Astrocyte (in vitro differentiated cells and primary cell): ENCODE measurements at places on chromosomes 1 and 21. TPM values are rescaled to one million over a fixed set of nuclear protein-coding genes. Genes with fewer than 3 reads are reported as not detected.

DNA sequence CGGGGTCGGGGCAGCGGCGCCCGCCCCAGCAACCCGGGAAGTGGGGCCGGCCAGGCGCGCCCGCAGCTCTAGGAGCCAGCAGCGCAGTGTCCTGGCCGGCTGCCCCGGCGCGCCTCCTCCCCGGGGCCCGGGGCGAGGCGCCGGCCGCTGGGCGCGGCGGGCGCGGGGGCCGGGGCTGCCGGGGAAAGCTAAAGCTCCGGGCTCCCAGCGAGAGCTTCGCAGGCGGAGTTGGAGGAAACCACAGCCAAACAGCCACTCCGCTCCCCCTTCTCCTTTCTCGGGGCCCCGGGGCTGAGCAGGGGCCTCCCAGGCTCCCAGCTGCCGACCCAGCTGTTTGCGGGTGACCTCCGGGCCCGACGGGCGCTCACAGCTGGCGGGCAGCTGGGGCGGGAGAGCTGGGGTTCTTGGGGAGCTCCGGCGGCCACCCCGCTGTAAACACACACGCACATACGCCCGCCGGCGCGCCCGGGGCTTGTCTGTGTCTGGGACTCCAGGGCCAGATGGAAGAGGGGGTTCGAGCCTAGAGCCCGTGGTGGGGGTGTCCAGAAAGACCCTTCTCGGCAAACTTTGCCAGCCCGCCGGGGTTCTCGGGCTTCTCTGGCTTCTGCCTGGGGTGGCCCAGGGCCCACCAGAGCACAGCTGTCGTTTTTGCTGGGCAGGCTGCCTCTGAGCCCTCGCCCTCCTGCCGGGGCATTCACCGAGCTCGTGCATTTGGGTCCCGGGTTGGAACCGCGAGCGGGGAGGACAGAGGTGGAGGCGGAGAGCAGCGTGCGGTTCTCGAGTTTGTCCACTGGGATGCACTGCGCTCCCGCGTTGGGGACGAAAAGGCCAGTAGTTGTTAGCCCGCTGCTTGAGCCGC lies 1.5 kb downstream of the AJAP1 start:
- peak; percentile 38 for DNase-seq

Gene CFAP57
- total RNA-seq: 0.18 and 0.29 TPM in 2 replicates

DNA sequence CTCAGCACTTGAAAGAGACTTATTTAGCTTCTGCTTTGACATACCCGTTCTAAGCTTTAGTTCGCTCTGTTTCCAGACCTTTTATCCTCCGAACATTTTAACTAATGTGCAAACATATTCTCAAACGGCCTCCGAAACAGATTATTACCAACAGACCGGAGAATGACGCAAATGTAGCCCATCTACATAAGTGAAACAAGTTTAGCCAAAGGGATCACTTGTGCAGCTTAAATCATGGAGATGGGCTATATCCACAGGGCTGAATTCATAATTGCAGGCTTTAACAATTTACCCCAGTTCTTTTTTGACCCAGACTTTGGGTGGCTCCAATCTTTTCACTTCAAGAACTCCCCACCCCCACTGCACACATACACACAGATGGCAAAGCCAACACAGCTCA lies 119.7 kb downstream of the KCNH1 start:
- no peak for DNase-seq

Gene TATDN3
- total RNA-seq: 7.1 and 8.6 TPM in 2 replicates

Gene GPR161
- 16.5 and 21.9 TPM in 2 replicates for total RNA-seq

GRCh38 chr21:46003575-46004007 lies 22.0 kb downstream of the COL6A1 start:
- no peak for DNase-seq

DNA sequence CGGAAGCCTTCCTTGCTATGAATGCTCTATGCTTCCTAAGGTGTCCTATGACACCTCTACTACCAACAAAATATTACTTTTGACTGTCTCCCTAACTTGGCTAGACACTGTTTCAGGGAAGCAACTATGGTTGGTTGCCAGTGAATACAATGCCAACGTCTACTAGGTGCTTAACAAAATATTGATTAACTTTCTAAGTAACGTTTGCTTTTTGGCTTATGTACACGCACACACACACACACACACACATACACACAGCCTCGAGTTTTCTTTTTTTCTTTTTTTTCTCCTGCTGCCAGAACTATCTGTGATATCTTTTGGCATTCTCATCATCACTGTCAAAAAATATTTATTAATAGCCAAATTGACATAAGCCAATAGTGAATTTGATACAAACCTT lies 864.0 kb downstream of the PLA2G4A start:
- no peak for DNase-seq

DNA sequence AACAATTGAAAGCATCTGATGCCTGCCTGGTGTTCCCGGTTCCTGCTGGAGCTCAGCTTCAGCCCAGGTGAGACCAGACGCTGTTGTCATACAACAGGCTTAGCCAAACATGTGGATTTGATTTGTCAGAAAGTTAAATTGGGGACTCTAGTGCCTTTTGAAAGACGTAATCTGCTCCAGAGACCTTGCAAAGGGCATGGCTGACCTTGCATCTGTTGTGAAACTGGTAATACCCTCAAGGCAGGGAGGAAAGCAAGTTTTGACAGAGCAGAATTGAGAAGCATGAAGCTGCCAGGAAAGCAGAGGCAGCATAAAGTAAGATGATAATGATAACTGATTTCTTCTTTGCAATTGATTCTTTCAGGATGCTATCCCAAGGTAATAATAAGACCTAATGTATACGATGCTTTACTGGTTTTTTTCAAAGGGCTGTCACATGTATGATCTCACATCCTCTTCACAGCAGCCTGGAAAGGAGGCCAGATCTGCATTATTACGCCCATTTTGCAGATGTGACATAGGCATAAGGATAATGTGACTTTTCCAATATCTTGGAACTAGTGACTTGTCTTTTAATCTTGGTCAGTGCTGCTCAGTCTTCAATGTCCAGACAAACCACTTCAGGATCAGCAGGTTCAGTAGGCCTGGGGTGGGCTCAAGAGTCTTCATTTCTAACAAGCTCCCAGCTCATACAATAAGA lies 24.7 kb upstream of the CNN3 start:
- no peak for DNase-seq

- DNase-seq: no peak
These were observed 160.2 kb downstream of the VAV3 start for GRCh38 chr1:107804741-107805140.

Gene ATG4C
- total RNA-seq: 7.0 and 8.5 TPM in 2 replicates

Gene KCNJ15
- 1.8 and 2.2 TPM in 2 replicates for total RNA-seq

- DNase-seq: peak; percentile 86
These were observed 90.5 kb downstream of the GDAP2 start for GRCh38 chr1:117838911-117839310.

DNA sequence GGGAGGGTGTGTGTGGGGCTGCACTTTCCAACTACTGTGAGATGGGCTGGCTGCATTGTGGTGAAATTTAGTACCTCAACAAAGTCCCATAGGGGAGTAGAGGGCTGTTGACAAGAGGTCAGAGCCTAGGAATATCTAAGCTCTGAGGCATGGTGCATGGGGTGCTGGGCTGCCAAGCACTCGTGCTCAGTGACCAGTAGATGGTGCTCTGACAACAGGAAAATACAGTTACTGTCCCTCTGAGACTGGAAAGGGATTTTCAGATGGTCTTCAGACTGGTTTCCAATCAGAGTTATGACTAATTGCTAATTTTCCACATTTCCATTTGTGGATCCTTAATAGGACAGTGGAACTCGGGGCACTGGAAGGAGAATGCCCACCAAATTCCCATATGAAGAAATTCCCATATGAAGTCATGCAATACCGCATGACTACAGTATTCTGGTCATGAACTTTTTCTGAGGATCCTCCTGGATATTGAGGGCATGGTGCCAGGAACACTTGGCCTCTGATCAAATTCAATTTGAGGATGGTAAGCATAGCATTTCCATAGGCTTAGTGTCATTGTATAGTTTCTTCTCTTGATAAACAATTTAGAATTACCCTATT lies 4.1 kb upstream of the CACNA1E start:
- DNase-seq: peak; percentile 51

DNA sequence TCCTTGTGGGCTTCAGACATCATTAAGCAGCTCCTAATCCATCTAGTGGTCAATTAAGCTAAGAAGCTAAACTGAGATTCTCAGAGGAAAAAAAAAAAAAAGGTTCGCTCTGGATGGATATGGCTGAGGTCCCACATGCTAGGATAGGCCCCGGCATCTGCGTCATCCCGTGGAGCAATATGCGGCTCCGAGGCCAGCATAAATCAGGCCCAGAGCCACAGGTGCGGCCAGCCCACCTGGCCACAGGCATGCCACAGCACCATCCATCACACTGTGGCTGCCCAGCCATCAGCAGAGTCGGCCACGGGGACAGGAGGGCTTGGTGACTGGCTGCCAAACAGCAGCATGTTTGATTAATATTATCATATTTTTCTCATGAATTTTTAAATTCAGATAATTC lies 106.9 kb upstream of the TIAM1 start:
- DNase-seq: no peak

- DNase-seq: no peak
These were observed 382.8 kb downstream of the AMY1C start for GRCh38 chr1:104132382-104132973.

Gene GBP5
- 0.62 and 0.79 TPM in 2 replicates for total RNA-seq

Gene ST7L
- total RNA-seq: 14.8 and 14.9 TPM in 2 replicates

Gene OPRD1
- 0.79 and 1.2 TPM in 2 replicates for total RNA-seq

- DNase-seq: no peak
These were observed 138.8 kb downstream of the HHAT start for GRCh38 chr1:210467440-210468043.

Gene CYP4A11
- not detected in 2 replicates for total RNA-seq

- DNase-seq: peak; percentile 77
These were observed 247.3 kb downstream of the LTN1 start for GRCh38 chr21:28745131-28746016.

- DNase-seq: peak; percentile 44
These were observed 154.0 kb downstream of the VPS13D start for GRCh38 chr1:12383786-12384185.

DNA sequence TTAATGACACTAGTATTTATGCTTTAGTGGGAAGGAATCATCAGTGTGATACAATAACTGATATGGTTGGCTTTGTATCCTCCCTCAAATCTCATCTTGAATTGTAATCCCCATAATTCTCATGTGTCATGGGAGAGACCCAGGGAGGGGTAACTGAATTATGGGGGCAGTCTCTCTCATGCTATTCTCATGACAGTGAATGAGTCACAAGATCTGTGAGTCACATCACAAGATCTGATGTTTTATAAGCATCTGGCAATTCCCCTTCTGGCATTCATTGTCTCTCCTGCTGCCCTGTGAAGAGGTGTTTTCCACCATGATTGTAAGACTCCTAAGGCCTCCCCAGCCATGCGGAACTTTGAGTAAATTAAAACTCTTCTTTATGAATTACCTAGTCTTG lies 1760.3 kb downstream of the NCAM2 start:
- DNase-seq: no peak

- no peak for DNase-seq
These were observed 48.7 kb upstream of the TNR start for GRCh38 chr1:175792136-175792535.

Gene CD1E
- not detected in 2 replicates for total RNA-seq

Gene TSTD1
- 9.5 TPM in 2 replicates for total RNA-seq

DNA sequence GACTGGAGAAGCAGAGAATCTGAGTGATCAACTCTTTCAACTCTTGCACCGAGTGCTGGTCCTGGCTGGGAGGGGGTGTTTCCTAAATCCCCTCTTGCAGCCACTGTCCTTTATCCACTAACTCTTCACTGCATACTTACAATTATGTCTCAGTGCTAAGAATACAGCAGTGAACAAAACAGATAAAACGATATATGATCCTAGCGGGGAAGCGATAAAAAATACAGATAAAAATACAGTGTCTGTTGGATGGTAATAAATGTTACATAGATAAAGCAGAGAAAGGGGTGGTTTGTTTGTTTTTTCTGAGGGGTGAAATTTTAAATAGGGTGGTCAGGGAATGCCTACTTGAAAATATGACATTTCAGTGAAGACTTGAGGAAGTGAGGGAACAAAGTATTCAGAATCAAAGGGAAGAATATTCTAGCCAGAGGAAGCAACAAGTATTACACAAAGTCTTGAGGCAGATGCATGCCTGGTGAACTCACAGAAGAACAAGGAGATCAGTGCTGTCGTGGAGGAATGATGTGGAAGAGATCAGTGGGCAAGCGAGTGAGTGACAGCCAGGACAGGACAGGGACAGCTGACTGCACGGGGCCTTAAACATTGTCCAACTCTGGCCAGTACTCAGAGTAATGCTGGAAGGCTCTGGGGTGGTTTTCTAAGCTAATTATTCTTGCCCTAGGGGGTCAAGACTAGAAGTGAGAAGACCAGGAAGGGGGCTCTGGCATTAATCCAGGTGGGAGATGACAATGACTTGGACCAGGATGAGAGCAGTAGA lies 110.0 kb downstream of the APP start:
- no peak for DNase-seq

Gene CELA3A
- total RNA-seq: not detected in 2 replicates

- DNase-seq: peak; percentile 42
These were observed 325.9 kb downstream of the RPS6KC1 start for GRCh38 chr1:213376862-213377372.

Gene CTSK
- total RNA-seq: 3.9 and 4.0 TPM in 2 replicates

DNA sequence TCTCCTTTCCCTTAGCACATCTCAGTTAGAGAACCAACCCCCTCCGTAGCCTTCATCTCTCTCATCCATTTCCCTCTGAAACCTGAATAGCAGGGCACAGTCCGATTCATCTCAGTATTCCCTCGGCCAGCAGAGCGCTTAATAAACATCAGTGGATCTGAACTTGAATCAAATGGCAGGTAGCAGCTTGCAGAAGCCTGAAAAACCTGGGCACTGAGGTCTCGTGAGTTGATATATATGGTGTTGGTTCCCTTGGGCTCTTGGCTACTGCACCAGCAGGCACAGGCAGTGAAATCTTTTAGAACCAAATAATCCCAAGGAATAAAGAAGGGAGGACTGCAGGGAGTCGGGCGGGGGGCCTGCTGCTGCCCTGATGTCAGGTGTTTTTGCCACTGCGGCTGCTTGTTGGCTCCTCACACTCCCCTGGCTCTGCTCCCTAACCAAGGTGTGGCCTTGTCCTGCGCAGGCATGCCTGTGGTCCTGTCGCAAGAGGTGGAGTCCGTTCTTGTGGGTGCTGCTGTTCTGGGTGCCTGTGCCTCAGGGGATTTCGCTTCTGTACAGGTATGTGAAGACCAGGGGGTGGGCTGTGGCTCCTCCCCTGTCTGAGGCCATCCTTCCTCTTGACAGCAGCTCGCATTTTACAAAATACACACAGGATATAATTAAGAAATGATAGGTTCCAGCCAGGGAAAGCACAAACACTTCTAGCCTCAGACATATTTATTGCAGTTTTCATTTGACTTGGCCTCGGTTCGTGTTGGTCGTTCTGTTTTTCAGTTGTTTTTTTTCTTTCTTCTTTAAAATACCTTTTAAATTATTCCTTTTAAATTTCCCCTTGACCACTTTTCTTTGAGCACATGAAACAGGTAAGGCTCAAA lies 140.9 kb upstream of the HOOK1 start:
- no peak for DNase-seq

- DNase-seq: no peak
These were observed 233.8 kb downstream of the RHOU start for GRCh38 chr1:228968891-228969606.

DNA sequence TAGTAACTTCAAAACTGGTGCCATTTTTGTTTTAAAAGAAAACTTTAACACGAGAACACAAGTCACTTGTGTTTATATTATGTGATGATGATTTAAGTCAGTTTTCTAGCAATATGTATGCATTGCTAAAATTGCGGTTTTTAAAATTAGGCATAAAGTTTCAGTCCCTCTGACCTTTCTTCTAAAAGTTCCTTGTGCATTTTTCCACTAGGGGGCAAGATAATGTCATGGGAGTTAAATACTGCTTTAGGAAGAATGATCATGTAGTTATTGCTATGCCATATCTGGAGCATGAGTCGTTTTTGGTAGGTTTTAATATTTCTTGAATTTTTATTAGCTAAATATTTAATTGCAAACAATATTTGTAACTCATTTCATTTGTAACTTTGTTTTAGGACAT lies 10.7 kb downstream of the CDC7 start:
- peak; percentile 16 for DNase-seq

GRCh38 chr1:45730780-45731319 lies 19.6 kb downstream of the IPP start:
- DNase-seq: no peak
